ENCODE measurements at places on chromosomes 6 and 20. TPM values are rescaled to one million over a fixed set of nuclear protein-coding genes. Genes with fewer than 3 reads are reported as not detected.

Gene MATN4
- total RNA-seq: not detected

Gene CGA
- total RNA-seq: not detected

Gene NKX2-2
- total RNA-seq: not detected

Gene CD24
- total RNA-seq: 2.7 TPM

Gene IYD
- not detected for total RNA-seq

Gene PSORS1C2
- not detected for total RNA-seq

Gene SALL4
- under 0.01 TPM for total RNA-seq

Gene CST4
- not detected for total RNA-seq

Gene NFYA
- total RNA-seq: 13.7 TPM
